ENCODE measurements at places on chromosomes 7 and 10.

DNA sequence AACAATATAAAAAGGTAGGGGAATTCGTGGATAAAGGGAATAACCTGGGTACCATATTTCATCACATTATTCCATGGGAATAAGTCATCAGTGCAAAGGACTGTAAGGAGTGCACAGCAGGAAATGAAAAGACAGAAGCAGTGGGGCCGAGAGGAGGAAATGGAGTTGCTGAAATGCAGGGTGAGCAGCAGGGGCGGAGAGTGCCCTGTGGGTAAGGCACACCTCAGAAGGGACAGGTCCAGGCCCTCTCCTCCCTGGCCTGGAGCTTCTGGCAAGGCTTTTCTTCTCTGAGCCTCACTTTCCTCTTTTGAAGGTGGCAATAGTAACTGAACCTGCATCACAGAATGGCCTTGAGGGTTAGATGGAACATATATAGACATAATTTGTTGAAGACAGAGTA, 26.2 kb downstream of the IKZF1 start:
- no peak for DNase-seq

GRCh38 chr10:116185199-116185867, 87.7 kb downstream of the GFRA1 start:
- DNase-seq = no peak

GRCh38 chr7:5692112-5692844, 89.2 kb downstream of the RNF216 start:
- no peak for DNase-seq

DNA sequence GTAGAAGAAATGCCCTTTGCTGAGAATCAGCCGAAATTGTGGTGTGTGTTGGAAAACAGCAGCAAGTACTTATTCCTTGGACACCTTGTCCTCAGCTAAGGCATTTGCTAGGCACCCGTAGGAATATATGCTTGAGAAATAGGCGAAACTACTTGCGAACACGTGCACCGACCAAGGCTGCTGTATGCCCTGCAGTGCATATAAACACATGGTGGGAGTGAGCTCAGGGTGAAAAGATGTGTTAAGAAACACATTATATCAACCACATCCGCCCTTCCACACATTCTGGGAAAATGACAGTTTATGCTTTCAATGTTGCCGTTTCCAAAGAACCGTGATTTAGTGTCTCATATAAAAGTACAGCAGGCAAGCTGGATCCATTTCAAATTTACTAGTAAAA, 199.2 kb downstream of the JCAD start:
- DNase-seq = no peak

DNA sequence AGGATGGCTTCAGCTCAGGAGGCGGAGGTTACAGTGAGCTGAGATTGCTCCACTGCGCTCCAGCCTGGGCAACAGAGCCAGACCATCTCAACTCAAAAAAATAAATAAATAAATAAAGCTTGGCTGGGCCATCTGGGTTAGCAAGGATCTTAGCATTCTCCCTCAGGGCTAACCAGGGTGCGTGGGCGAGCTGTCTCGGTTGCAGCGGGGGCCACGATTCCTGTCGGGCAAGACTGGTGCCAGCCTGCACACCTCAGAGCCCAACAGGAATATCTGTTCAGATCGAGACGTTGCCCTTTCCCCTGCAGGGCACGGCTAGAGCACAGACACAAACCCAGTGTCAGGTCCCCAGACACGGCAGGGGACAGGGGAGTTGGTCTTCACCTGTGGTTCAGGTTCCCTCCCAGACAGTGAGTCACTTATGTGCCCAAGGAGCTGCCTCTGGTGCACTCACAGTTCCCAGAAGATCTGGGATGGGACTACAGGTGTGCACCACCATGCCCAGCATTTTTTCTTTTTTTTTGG, 75.5 kb upstream of the GTF2I start:
- no peak for DNase-seq

- DNase-seq = no peak
Observed at GRCh38 chr7:47508389-47509380, 73.2 kb downstream of the TNS3 start.

All from stimulated activated CD4-positive, alpha-beta T cell treated with anti-CD3 and anti-CD28 coated beads, Interleukin-1b, Interleukin-23, amount 100 ng/mL, for 1 hour (primary cell).